ENCODE measurements at places on chromosomes 4 and X. TPM values are rescaled to one million over a fixed set of nuclear protein-coding genes. Genes with fewer than 3 reads are reported as not detected.

S100P gene
- 5.4 TPM for polyA plus RNA-seq

DNA sequence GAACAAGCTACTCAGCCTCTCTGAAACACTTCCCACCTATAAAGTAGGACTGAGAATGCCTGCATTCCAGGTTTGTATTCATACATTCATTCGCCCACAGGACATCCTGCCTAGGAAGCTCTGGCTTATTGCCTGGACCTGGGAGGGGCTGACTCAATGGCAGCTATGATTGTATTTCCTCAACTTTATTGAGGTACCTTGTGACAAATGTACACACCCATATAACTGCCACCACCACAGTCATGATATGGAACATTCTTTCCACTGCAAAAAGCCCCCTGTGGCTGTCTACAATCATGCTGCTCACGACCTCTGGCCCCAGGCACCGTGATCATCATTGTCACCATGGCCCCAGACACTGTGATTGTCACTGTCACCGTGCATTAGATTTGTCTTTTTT, 68.3 kb downstream of the ABLIM2 start:
- DNase-seq, result no peak

- no peak for DNase-seq
These were observed 83.9 kb upstream of the USP9X start for GRCh38 chrX:41001327-41001726.

- no peak for DNase-seq
These were observed 19.9 kb upstream of the CLDN34 start for GRCh38 chrX:9947131-9947794.

MAGEA2B gene
- not detected for polyA plus RNA-seq

CD40LG gene
- 0.21 TPM for polyA plus RNA-seq

- no peak for DNase-seq
These were observed 372.2 kb downstream of the GRXCR1 start for GRCh38 chr4:43264730-43265129.

GRCh38 chrX:134684956-134685355, 26.7 kb upstream of the PLAC1 start:
- no peak for DNase-seq

GRCh38 chr4:25486171-25486570, 109.1 kb downstream of the ANAPC4 start:
- no peak for DNase-seq

RAB40A gene
- 3.5 TPM for polyA plus RNA-seq

- no peak for DNase-seq
These were observed 11.9 kb upstream of the PDHA1 start for GRCh38 chrX:19331831-19332230.

DNA sequence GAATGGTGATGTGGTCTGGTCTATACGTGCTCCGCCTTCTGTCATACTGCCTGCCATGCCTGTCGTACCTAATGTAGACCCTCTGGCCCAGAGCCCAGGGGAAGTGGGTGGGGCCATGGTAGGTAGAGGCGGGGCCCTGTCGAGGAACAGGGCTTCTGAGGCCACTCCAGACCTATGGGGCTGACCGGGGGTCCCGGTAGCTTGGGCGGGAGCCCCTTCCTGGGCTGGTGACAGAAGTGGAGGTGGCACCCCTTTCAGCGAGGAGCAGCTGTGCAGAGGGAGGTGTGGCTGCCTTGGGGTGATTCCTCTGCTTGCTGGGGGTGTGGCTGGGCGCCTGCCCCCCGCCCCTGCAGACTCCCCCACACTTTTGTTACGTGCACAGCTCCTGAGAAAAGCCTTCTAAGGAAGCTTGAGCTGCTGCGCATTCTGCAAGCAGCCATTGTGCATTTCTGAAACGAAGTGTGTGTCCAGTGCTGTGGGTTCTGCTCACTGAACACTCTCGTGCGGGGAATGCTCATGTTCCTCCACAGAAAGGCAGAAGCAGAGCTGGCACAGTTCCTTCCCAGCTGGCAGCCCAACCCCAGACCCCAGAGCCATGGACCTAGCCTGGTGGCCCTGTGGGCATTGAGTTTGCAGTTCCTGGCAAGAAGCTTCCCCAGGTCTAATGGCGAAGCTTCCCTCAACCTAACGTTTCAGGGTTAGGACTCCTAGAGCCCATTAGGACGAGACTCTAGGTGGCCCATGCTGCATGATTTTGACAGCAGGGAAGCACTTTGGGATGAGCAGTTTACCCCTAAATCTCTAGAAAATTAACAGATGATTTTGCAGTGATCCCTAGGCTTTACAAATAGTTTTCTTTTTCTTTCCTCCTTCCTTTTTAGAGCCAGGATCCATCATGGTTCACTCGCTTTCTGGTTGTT, 72.7 kb upstream of the HGFAC start:
- no peak for DNase-seq

KCNE5 gene
- 4.1 TPM for polyA plus RNA-seq

GRCh38 chr4:19327364-19327763, 924.3 kb upstream of the SLIT2 start:
- no peak for DNase-seq

- DNase-seq, result no peak
These were observed 10.7 kb downstream of the GPRIN3 start for GRCh38 chr4:89296896-89297295.

DNA sequence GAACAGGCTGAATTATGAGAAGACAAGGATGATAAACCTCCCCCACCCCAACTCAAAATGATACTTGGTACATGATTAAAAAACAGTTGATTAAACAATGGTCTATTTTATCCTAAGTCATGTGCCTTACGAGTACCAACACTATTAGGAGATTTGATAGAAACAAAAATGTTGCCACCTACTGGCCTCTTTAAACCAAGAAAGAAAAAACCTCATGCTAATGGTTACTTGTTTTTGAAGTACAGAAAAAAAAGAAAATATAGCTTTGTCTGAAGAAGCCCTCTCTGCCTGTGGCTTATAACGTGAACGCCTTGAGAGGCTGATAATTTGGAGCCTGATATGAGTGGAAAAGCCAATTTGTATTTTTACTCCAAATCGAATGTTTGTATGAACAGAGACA, 538.2 kb downstream of the DMD start:
- DNase-seq, result no peak

DNA sequence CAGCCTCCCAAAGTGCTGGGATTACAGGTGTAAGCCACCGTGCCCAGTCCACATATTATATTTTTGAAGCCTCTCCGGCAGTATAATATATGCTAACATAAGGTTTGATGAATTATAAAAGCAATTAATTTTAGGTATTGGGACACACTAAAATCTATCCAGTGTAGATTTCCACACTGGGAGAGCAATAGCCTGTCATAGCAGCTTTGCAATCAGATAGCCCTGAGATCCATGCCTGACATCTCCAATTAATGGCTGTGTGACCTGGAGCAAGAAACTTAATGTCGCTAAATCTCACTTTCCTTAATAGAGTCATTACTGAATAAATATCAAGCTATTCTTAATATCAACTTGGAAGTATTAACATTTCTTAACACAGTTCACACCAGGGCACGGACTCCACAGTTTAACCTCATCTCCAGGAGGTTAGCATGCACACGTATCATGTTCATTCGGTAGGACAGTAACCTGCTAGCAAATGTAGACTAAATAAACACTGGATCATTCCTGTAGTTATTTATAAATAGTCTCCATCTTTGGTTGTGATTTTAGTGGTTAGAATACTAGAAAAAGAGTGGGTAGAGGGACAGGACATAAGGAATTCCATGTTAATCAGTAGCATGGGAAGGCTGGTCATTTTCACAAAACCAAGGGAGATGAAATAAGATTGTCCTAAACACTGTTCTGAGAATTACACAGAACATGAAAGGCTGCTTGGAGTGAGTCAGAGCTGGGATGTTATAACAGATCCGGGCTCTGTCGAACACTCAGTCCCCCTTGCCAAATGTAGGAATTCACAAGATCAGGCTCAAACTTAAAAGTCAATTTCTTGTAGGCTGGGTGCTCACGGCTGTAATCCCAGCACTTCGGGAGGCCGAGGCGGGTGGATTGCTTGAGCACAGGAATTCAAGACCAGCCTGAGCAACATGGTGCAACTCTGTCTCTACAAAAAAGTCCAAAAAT, 254.7 kb downstream of the PALLD start:
- DNase-seq, result no peak

GRCh38 chr4:76016393-76016792, 6.9 kb downstream of the CXCL10 start:
- DNase-seq, result no peak

DNA sequence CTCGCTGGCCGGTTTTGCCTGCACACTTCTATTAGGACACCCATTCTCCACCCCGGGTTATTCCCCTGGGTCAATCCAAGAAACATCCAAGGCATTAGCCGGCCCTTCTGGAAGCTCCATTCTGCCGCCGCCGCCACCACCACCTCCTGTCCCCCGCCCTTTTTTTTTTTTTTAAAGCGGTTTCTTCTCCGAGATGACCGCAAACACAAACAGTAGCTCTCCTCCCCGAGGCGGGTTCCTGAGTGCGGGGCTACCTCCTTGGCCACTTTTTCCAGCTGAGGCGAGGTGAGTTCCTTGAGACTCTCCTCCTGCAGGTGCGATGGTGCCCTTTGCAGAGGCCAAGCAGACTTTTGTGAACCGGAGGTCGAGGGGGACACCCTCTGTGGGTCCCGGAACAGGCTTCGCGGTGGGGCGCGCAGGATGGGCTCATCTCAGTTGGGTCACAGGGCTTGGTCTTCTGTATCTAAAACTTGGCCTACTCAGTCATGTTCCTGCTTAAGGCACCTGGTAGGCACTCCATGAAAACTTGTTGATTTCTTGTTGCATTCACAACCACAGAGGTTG, 930 bp downstream of the NWD2 start:
- DNase-seq, result peak; percentile 53

DNA sequence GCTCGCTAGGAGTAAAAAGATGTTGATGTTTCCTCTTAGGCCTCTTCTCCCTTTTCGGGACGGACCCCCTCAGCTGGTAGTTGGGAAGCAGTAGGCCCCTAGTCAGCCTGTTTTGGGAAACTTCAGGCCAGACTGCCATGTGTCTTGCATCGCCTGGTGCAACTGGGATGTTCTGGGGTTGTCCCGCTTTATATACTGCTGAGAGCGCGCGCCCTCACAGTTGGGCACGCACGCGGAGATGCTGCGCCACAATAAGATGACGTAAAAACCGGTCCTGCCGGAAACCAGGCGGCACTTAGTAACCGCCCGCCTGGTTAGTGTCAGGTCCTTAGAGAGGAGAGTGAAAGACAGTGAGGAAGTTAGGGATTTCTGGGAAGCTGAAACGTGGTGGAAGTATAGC, 231.3 kb upstream of the CT83 start:
- DNase-seq, result no peak

GSX2 gene
- polyA plus RNA-seq, result not detected

RBM47 gene
- 26.1 TPM for polyA plus RNA-seq

DNA sequence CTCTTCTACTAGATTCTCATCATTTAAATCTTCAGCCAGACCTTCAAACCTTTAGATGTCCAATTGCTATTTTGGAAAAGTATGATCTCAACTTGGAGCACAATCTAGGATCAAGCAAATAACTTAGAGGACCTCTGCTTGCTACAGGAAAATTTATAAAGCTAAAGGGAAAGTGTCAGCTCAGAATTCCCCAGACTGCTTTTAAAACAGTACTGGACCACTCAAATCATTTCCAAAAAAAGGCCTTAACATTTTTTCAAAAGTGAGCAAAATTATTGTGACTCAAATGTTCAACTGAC, 169.8 kb downstream of the PARM1 start:
- DNase-seq, result no peak

SLITRK4 gene
- polyA plus RNA-seq, result 1.6 TPM

EGFL6 gene
- polyA plus RNA-seq, result 65.5 TPM

GRCh38 chr4:53196882-53197771, 168.7 kb downstream of the SCFD2 start:
- DNase-seq, result no peak

GRCh38 chrX:149145845-149146285, 359.2 kb downstream of the IDS start:
- DNase-seq, result no peak

DNA sequence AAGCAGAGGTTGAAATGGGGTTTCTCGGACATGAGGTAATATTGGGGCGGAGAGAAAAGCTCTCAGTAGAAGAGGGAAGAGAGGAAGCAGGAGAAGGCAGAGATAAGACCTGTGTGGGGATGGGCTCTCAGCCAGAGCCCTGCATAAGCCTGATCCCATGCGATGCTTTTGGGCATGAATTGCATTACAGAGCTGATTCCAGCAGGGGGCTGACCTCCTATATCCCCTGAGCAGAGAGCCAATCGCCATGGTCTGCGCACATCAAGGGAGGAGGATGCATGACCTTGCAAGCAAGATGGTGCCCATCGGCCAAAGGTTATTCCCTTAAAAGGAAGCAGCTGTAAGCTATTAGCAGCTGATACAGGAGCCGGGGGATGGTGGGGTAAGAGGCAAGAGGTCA, 7.6 kb downstream of the ANOS1 start:
- no peak for DNase-seq

DNA sequence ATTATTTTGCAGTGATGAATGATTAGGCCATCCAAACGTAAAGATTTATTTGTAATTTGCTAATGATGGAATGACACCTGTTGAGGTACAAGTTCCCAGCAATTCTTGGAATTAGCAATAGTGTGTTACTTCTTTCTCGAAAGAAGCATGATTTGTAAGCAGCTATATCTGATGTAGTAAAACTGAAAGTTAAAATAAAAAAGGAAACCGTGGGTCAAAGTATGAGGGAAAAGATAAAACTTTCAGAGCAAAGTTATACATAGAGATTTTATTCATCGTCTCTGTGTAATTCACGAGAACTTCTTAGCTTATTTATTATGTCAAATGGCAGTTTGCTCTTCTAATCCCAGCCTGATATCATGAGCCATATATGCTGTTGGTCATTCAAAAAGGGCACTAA, 59.0 kb downstream of the NFKB1 start:
- DNase-seq, result no peak

DNA sequence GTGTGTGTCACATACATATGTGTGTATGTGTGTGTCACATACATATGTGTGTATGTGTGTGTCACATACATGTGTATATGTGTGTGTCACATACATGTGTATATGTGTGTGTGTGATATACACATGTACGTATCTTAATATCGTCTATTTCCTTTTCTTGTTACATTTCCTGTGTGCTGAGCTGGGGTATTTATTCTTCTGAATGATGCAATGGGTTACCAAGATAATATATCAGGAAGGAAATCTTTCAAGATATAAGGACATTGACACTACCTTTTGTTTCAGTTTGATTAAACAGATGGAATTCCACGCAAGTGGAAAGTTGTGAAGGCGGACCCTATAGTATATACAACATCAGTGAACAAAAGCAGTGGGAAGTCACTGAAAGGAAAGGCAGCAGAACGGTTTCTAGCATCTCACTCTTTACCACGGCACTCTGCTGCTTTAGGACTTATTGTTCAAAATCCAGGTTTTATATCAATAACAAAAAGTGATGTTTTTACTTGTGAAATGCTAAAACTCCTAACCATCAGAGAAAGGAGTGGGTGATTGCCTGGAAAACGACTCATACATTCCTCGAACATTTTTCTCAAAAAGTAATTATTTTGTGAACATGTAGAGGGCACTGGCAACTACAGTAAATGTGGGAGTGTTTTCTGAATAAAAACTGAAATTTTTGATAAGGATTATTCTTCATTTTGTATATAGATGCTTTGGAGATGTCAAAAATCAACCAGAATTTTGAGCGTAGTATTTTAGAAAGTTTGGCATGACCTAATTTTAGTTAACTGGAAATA, 43.1 kb upstream of the IL21 start:
- no peak for DNase-seq

FAM184B gene
- 0.18 TPM for polyA plus RNA-seq
